ENCODE measurements at places on chromosomes 4 and X.

GRCh38 chr4:140726776-140727500, 29.2 kb downstream of the TBC1D9 start:
- no peak for DNase-seq

- DNase-seq, result no peak
Observed at GRCh38 chr4:173191623-173192041, 23.0 kb downstream of the GALNT7 start.

GRCh38 chr4:153527690-153528089, 61.5 kb downstream of the TMEM131L start:
- DNase-seq, result no peak

DNA sequence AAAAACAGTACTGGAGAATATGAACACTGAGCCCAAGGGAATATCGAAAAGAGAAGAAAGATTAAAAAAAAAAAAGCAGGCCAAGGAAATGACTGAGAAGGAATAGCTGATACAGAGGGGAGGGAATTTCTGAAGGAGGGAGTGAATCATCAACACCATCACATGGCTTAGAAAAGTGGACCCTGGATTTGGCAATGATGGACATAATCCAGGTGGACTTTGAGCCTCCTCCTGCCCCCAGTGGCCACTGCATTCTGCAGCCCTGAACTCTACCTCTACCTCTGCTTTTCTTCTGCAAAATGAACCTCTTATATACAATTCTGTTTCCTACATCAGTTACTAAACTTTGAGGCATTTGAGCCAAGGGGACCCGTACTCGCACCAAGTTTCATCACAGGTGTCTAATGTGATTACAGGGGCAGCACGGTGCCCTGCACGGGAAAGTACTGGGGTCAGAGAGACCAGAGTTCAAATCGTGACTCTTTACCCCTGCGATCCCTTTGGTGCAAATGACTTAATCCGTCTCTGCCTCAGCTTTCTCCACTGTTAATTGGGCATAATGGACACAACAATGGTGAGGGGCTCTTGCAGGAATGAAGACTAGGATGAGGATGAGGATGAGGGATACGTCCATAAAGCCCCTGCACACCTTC, 1.1 kb downstream of the OCIAD2 start:
- DNase-seq, result no peak

DNA sequence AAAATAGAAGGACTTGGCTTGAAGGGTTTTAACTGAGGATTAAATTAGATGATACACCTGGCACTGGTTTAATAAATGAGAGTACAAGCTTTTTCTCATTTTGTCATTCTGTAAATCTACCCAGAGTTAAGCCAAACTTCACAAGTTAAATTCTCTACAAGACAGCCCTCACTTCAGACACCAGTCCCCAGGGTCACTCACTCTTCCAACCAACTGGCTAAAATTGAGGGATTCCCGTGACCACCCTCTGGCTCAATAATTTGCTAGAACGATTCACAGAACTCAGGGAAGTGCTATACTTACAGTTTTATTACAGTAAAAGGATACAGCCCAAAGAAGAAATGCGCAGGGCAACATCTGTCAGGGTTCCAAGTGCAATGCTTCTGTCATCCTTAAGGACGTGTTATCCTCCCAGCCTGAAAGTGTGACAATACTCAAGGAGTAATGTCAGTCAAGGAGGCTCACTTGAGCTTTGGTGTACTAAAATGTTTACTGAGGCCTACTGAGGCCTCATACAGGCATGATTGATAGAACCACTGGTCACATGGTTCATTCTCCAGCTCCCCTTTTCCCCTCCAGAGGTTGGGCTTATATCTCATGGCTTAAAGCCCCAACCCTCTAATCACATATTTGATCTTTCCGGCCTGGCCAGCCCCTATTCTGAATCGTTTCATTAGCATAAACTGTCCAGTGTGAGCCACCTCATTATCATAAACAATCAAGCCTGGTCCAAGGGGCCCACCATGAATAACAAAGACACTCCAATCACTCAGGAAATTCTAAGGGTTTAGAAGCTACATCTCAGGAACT, 9.6 kb upstream of the TMSB4X start:
- no peak for DNase-seq

Data from stimulated activated naive CD4-positive, alpha-beta T cell treated with Interleukin-2 at 50 U/mL for 16 hours (primary cell).